ENCODE measurements at places on chromosomes 4 and X. TPM values are rescaled to one million over a fixed set of nuclear protein-coding genes. Genes with fewer than 3 reads are reported as not detected.

DNA sequence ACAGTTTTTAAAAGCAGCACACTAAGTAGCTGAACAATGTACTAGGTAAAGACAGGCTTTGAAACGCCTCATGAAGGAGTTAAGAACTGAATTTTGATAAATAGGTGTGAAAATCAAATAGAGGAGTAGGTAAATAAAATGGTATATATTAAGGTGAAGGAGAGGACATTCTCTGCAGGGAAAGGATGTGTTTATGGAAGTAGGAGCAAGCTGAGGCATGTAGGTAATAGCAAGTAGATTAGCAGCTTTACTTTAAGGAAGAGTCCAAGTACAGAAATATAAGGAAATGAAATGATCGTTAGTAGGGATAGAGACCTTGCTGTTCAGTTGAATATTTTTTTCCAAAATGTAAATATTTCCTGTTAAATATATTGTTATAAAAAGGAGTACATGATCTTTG is 12.5 kb downstream of the METAP1 start:
- no peak for DNase-seq

DNA sequence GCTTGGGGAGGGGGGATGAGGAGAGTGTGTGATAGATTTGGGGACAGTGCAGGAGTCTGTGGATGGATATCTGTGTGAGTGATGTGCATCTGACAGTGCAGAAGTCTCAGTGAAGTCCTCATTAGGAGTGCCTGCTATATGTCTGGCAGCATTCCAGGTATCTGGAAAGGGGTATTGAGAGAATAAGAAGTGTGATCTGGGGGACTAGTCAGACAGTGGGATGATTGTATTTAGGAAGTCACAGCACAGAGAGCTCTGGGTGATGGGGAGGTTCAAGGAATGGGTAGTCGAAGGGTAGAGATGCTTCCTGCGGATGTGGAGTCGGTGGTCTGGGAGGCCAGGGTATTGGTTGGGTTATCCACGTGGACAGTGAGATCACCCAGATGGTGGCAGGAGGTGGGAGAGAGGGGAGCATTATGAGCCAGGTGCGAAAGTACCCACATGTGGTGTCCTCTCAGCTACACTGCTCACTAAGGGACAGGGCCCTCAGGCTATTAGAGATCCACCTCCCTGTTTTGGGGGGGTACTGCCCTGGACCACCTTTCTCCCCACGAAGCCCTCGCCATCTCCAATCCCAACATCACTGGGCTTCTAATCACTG is 9.8 kb downstream of the MAGED2 start:
- no peak for DNase-seq

GRCh38 chr4:20615486-20616260 is 84.6 kb upstream of the PACRGL start:
- no peak for DNase-seq

GRCh38 chr4:141027421-141027820 is 105.8 kb downstream of the RNF150 start:
- DNase-seq: no peak

DNA sequence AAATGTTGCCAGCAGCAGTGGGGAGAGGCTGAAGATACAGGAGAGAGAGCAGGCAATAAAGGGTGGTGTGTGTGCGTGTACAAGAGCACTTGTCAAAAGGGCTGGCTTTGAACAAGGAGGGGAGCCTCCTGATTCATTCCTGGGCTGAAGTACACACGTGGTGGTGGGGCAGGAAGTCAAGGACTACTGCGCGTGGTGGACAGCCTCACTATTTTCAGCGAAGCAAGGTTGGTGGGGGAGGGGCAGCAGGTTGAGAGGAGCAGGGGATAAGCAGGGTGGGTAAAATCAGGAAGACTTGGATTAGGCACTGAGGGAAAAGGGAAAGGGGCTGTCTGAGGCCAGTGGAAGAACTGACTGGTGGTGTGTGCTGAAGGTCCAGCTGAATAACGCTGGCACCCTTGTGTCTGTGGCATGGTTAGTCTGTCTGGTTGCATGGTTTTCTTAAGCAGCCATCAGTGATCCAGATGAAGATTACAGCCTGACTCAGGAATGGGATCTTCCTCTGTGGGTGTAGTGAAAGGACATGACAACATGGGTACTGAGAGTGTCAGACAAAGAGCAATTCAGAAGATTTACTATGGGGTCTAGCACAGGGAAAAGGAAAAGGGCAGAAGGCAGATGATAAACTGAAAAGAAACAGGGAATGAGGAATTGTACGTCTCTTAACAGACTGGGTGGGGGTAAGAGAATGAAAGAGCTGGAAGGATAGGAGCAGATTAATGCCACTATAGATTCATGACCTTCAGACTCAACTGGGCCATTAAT is 149.8 kb downstream of the CHM start:
- DNase-seq: no peak

DNA sequence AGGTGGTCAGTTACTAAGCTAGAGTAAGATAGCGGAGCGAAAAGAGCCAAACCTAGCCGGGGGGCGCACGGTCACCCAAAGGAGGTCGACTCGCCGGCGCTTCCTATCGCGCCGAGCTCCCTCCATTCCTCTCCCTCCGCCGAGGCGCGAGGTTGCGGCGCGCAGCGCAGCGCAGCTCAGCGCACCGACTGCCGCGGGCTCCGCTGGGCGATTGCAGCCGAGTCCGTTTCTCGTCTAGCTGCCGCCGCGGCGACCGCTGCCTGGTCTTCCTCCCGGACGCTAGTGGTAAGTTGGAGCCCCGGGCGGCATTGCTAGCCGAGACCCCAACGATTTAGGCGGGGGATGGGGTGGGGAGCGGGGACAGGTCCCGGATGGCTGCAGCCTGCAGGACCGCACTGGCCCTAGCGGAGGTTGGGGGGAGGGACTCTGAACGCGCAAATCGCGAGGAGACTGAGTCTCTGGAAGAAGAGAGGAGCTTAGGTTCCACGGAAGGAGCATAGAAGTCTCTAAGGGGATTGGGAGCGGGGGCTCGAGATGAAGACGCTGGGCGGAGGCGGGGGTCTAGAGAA is 573 bp downstream of the HTR2C start:
- DNase-seq: no peak

Gene PCDH19
- total RNA-seq: 1.0 TPM

Gene IL13RA1
- 33.5 TPM for total RNA-seq

Measured in left cardiac atrium (tissue), 4 donors.